Stimulated activated CD8-positive, alpha-beta memory T cell treated with anti-CD3 and anti-CD28 coated beads, Interleukin-4, amount 100 ng/mL, for 1 hour (primary cell): ENCODE measurements at places on chromosomes 12 and 14.

GRCh38 chr12:88775742-88776151 is 195.5 kb upstream of the KITLG start:
- no peak for DNase-seq

- DNase-seq, result no peak
Measured at GRCh38 chr12:32353540-32353939, 45.8 kb upstream of the FGD4 start.

- no peak for DNase-seq
Measured at GRCh38 chr12:88052686-88053085, 23.5 kb upstream of the C12orf50 start.

DNA sequence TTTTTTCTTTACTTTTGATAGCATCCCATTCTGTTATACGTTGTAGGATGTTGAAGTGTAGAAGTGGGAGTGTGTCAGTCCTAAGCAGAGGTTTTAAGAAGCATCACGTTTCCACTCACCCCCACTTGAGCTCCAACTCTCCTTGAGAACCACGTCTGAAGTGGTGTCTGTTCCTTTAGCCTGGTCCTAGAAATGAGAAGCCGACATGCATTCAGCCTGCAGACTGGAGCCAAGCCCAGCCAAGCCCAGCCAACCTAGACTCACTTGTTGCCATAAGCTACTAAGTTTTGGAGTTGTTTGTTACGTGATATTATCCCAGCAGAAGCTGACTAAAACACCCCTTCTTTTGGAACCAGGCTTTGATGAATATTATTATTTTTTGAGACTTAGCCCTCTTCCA is 4.4 kb upstream of the ELK3 start:
- DNase-seq, result no peak

GRCh38 chr14:55832122-55832911 is 252.3 kb downstream of the KTN1 start:
- no peak for DNase-seq

DNA sequence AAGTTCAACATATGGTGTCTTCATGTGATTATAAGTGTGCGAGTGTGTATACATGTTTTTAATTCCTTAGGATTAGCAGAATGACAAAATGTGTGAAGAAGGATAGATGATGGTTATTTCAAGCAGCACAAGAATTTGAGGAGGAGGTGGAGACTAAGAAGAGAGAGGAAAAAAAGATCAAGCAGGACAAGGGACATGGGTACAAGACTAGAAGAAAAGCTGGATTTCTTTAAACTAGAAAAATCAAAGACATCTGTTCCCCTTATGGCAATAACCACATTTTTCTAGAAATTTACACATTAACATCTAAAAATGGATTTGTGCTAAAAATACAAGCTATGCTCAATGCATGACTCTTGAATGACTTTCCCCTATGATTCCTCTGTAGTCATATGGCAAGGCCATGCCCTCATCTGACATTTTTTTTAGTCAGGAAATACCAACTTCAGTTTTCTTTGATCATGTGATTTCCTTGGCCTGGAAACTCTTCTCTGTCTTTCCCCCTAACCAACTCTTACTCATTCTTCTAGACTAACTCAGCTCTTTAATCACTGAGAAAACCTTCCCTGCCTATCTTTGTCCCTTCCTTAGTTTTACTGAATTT is 435.8 kb downstream of the NRXN3 start:
- DNase-seq, result no peak

GRCh38 chr12:95674631-95675030 is 115.9 kb downstream of the NTN4 start:
- DNase-seq, result no peak

DNA sequence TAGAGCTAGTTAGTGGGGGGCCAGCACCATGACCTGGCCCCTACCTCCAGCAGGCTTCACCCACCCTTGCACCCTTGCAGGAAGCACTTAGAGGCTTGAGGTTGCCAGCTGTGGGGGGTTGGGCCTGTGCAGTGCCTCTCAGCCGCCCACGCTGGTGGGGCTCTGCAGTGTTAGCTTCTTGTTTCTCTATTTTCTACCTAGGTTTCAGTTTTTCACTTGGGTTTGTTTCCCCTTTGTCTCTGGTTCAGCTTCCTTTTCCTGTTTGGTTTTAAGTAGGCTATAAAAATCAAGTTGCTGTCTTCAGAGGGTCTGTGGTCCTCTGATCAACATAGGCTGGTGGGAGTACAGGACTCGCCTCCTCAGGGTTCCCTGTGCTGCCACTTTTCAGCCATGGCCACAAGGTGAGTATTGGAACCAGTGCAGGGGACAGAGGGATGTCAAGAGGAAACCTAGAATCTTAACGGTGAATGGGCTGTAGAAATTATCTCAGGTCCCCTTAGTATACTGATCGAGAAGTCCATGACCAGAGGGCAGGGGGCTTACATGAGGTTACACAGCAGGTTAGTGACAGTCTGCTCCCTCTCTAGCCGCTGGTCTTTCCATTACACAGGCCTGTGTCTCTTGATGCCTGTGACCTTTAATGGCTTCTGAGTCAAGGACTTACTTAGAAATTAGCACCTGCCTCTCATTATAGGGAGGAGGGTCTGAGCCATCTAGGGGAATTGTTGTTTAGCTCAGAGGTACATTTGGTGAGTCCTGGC is at the start of gene EVL:
Gene EVL, plus strand, starts transcription at position 312 of the 761 bp plus-strand sequence. Its CDS starts 79 bp downstream, at position 391.
- peak; percentile 56 for DNase-seq

- no peak for DNase-seq
Measured at GRCh38 chr14:36856095-36856878, 194.6 kb downstream of the PAX9 start.

GRCh38 chr14:90409209-90409730 is 12.4 kb downstream of the CALM1 start:
- no peak for DNase-seq

DNA sequence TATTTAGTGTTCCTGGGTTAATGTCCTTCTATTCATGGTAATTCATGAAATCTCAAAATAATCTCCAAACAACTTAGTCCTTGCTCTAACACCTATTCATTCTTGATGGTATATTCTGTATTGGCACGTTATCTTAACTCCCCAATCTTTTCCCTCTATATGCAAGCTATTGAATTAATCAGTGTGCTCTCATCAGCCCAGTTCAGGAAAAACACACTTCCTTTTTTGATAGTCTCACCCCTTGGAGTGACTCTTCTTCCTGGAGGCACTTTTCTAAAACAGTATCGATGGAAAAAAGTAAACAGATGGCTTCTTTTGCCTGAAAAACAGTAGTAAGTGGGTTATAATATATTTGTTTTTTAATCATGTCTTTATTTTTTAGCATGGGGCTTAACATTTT is 28.6 kb downstream of the TULP3 start:
- DNase-seq, result no peak

GRCh38 chr14:37587881-37588666 is 7.0 kb downstream of the FOXA1 start:
- no peak for DNase-seq

DNA sequence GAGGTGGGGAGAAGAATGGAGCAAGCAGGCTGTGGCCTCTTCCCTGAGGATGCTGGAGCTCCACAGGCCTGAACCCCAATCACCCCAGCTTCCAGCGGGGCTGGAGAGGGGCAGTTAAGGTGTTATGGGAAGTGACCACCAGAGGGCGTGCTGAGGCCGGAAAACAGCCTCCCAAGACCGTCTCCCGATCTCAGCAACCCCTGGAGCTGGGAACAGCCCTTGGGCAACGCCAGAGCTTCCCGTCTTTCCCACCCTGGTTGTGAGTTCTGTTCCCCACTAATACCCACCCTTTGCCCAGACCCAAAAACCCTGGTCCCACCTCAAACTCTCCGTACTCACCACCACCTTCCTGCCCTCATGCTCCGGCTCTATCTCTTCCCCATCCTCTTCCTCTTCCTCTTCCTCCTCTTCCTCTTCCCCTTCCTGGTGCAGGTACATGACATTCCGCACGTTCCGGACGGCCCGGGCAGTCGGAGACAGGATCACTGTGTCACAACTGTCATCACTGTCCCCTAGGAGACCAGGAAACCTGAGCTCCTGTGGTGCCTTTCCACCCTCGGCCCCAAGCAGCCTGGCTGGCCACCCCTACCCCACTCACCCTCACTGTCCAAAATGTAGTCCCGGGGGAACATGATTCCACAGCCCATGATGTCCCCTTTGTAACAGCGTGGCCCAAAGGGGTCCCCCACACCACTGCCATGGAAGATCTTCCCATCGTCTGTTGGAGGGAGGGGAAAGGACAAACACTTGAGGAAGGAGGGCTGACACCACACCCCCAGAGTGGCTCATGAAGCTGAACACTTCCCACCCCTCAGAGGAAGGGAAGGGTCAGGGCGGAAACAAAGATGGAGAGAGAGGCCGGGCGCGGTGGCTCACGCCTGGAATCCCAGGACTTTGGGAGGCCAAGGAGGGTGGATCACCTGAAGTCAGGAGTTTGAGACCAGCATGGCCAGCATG is 12.9 kb downstream of the SPRYD3 start:
- no peak for DNase-seq

- no peak for DNase-seq
Measured at GRCh38 chr14:75393794-75394193, 34.0 kb upstream of the JDP2 start.

GRCh38 chr12:50825372-50825838 is 17.3 kb upstream of the TMPRSS12 start:
- no peak for DNase-seq

- DNase-seq, result no peak
Measured at GRCh38 chr12:1398673-1399072, 195.7 kb downstream of the FBXL14 start.

- no peak for DNase-seq
Measured at GRCh38 chr14:104140463-104141331, 2.3 kb downstream of the KIF26A start.

DNA sequence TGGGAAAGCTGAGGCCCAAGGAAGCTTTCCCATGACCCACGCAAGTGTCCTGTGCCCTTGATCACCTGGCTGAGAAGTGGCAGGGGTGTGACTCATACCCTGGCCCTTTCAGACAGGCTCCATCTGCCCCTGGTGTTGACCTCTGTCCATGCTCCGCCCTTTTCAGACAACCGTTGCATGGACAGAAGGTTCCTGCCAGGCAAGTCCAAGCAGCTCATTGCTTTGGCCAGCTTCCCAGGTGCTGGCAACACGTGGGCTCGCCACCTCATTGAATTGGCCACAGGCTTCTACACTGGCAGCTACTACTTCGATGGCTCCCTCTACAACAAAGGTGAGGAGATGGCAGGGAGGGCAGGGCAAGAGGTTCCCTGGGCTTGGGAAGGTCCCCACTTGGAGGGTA is 103.5 kb downstream of the WSCD2 start:
- DNase-seq, result no peak

- no peak for DNase-seq
Measured at GRCh38 chr14:88232771-88233170, 90.3 kb downstream of the KCNK10 start.

GRCh38 chr14:20295067-20295466 is 10.7 kb downstream of the TTC5 start:
- no peak for DNase-seq

DNA sequence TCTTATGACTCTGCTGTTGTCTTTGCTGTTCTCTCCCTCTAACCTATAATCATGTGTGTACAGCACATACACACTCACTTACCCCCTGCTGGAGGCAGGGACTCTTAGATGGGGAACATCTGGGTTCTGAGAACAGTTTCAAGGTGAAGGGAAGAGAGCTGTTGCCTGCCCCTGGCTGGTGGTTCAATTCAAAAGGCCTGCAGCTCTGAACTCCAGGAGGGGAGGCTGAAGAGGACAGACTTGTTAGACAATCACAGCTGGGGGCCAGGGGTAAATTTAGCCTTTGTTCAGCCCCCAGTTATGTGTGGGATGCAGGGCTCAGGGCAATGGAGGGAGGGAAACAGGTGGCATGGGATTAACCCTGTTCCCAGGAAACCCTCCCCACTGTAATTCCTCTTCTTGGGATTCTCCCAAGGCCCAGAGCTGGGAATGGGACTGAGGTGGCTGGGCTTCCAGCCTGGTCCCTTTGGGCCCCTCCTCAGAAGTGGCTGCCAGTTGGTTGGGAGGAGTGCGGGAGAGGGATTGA is 1.9 kb downstream of the MYL6B start:
- DNase-seq, result no peak

- DNase-seq, result no peak
Measured at GRCh38 chr14:104957146-104958113, 20.7 kb downstream of the AHNAK2 start.

DNA sequence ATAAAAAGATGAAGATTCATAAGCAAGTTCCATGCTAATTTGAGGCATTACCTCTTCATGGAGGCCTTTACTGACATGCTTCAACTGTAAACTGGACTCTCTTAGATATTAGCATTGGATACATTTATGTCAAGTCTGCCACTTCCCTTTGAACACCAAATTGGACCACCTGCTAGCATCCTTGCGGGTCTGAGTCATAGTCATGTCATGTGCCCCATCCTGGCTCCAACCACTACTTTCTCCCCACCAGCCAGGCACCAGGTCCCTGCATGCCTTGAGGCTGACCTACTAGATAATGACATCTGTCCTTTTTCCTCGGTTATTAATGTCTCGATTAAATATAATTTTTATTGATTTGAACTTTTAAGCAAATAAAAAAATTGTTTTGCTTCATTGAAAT is 32.9 kb upstream of the EEA1 start:
- no peak for DNase-seq

- DNase-seq, result no peak
Measured at GRCh38 chr12:27960821-27961220, 11.7 kb downstream of the PTHLH start.

- DNase-seq, result no peak
Measured at GRCh38 chr14:97854918-97855317, 1057.7 kb downstream of the VRK1 start.

DNA sequence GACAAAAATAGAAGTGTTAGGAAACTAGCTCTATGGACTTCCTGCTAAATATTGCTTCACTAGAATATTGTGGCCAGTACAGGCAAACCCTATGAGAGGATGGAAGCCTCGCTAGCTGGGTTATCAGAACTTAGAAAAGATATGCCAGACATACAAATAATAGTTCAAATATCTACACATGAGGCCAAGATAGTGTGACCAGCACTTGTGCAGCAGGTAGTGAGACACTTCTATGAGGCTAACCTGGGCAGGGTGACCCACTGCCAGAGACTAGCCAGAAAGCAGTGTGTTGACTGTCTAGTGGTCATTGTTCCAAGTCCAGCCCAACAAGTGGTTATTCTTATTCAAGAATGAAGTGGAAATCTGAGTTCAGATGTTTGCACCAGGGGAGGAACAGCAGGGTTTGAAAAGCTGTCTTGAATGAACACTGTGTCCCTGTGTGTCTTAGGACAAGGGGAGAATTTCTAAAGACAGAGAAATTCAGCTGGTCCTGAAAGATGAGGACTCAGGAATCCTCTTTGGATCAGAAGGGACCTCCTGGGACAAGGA is 16.3 kb downstream of the TSPAN8 start:
- no peak for DNase-seq

- no peak for DNase-seq
Measured at GRCh38 chr12:4216187-4216927, 57.2 kb upstream of the CCND2 start.

DNA sequence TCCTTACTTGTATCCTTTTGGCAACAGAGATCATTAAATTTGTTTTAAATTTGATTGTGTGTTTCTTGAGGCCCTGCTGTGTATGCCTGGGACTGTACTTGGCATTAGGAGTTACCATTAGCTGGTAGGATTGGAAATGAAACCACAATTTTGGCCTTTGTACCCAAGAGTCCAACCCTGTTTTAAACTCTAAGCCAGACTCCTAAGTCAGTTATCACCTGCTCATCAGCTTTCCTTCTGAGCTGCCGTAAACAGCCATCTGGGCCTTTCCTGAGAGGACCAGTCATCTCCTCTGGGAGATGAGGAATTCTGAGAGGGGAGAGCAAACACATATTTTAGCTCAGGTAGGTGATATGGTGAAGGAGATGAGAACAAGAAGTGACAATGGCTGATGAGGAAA is 74.3 kb upstream of the SRSF5 start:
- DNase-seq, result no peak

- DNase-seq, result no peak
Measured at GRCh38 chr12:52838609-52839435, 4.7 kb upstream of the KRT79 start.
